ENCODE measurements at places on chromosomes 5 and 9. TPM values are rescaled to one million over a fixed set of nuclear protein-coding genes. Genes with fewer than 3 reads are reported as not detected.
A peak's percentile ranks its signal among the peaks of the same experiment; 100 is the strongest.

NPR3 gene
- 34.5 TPM for polyA plus RNA-seq

ST8SIA4 gene
- 7.5 TPM for polyA plus RNA-seq

IL7R gene
- polyA plus RNA-seq = 2.2 TPM

OBP2B gene
- polyA plus RNA-seq = not detected

ASS1 gene
- 42.1 TPM for polyA plus RNA-seq

- DNase-seq = peak; percentile 79
Measured at GRCh38 chr9:114163517-114163951, 8.2 kb downstream of the COL27A1 start.

DNA sequence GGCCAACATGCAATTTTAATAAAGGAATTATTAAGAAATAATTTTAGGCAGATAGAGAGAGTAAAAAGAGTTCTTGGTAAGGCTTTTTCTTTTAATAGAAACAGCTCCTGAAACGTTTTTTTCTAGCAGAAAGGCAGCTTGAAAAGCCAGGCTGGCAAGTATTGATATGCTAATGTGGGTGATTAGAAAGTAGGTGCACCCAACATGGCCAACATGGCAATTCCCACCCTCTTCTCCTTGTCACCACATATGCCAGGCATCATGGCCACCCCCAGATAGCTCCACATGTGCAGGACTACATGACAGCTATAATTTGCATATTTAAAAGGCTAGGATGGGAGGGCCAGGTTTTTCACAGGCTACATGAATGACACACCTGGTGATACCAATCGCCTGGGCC lies 615.2 kb downstream of the PTPRD start:
- no peak for DNase-seq

DNA sequence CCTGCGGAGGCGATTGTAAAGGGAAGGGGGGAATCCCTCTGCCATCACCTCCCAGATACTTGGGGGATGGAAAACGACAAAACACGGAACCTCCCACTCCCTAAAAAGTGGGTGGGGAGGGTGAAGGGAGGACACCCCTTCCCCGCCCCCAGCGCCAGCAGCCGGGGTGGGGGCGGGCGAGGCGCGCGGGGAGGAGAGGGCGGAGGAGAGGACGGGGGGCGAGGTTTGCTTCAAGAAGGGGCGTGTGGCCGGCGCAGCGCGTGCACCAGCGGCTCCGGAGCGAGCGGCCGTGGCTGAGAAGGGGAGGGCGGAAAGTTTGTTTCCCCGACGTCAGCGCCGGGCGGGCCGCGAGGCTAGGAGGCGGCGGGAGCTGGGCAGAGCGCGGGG lies at the start of gene PRRX2:
PRRX2 (plus strand) TSS at position 259 of the 387 bp plus-strand sequence. CDS start 221 bp downstream, outside the sequence.
- peak; percentile 76 for DNase-seq

DNA sequence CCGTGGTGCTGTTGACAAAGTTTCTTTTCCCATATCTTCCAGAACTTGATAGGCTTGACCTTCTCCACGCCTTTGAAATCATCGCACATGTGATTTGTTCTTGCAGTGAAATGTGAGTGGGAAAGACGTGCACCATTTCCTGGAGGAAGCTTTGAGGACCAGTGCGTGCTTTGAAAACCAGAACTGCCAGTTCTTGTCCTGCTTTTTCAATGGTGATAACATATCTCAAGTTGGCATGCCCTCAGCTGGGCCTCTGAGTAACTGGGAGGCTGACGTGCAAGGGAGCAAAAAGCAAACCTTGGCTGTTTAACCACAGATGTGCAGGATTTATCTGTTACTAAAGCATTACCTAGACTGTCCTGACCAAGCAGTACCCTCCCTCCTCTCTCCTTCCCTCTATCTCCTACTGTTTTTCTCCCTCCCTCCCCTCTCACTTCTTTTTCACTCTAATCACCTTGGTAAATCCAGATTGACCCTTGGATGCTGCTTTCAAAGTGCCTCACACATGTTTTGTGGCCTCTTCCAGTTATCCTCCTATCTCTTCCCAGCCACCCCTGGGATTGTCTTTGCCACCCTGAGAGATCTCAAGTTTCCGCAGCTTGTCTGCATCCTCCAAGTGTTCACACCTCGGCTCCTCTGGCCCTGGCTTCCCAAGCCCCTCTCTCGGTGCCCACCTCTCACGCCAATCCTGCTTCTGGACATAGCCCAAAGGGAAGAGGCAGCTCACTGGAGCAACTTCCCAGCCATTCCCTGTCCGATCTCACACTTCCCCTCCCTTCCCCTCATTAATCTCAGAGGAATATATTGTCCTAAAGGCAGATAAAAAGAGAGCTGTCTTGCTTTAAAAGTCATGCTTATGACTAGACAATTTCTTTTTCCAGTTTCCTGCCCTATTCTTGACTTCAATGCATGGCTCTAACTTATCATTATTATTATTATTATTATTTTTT lies 198.3 kb downstream of the ERCC6L2 start:
- no peak for DNase-seq

DNA sequence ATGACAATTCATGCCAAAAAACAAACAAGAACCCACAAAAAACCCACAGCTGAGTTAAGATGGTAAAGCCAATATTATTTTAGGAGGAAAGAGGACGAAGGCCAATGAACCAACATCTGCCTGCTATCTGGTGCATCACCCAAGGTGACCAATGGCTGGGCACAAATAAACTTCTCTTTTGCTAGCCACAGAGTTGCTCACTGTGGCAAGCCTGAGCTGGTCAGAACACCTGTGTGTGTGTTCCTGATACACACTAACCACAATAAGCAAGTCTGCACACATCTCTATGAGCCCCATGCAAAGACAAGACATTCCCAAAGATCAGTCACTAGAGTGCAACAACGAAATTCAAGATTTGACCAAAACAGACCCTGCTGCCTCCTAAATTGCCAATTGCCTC lies 63.1 kb downstream of the RNF38 start:
- no peak for DNase-seq

- DNase-seq = no peak
Measured at GRCh38 chr5:65037831-65038815, 269.4 kb downstream of the CWC27 start.

- DNase-seq = no peak
Measured at GRCh38 chr5:142973932-142974331, 203.8 kb downstream of the ARHGAP26 start.

DNA sequence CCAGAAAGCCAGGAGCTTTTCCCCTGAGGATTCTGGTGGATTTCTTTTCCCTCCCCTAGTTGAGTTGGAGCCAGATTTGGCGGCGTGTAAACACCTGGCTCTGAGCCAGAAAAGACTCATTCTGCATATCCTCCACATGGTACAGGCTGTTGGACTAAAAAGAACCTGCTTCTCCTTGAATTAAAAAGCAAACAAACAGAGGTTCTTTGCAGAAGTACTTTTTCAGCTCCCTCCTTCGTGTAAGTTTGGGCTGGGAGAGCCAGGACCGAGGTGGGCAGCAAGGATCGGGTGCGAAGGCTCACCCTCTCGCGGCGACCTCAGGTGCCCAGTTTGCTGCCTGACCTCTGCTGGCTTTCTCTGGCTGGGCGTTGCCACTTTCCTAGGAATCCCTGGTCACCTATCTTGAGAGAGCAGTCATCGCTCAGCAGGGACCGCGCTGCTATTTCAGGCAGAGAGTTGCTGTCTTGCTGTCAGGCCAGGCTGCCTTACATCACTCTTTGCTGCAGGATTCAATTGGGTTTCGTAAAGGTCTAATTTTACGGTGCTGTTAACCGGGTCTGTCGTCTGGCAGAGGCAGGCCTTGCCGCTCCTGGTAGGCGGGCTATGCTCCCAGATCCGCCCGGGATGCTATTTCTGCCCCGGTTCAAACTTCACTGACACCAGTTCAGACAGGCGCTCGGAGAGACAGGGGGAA lies 3.2 kb downstream of the PAPPA start:
- DNase-seq = peak; percentile 66

DNA sequence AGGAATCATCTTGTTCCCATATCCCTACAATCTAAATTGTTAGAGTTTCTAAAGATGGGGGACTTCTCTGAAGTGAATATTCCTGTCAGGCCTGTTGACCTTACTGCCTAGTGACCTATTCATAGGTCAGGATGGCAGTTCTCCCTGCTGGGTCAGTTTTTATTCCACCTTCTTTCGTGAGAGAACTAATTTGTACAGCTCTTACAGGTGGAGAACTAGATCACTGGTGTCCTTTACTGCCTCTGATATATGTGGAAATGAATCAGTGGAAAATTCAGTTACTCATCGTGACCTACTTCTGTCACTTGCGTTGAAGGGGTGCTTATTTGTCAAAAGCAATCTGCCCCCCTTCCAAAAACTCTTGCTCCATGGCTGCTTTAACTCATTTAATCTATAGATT lies 164.9 kb downstream of the CD180 start:
- DNase-seq = no peak

DNA sequence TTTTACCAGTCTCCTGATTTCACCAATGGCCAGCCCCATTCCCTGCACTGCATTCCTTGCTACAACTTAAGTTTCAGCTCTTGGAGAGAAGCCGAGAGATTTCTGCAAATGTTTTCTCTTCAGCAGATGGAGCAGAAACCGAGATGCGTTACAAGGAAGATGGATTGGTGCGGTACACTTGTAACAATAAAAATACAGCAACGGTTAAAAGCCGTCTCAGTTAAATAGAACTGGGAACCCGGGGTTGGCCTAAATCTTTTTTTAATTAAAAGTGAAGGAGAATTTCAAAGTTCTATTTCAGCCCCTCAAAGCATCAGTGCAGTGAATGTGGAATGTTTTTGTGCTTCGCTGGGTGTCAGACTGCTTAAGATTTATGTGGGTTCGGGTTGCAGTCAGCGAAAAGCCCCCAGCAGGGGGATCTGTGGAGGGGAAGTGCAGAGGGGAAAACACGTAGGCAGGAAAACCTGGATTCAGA lies 19.8 kb downstream of the BRINP1 start:
- DNase-seq = peak; percentile 5

GRCh38 chr5:136094913-136095641 lies 37.6 kb upstream of the SMAD5 start:
- no peak for DNase-seq

DNA sequence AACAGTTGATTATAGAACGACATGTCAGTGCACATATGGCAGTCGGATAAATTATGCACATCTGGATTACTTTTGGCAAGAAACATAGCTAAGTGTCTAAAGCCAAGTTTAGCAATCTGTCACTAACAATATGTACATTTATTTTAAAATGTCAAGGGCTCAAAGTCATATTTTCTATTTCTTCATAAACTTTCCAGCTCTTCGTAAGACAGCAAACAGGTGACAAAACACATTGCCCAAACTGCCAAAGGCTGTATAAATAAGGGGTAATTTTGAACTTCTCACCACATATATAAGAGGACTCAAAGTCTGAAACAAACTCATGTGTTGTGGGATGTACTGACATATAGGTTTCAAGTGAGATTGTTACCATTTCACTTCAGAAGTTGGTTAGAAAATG lies 237.2 kb downstream of the ARL15 start:
- no peak for DNase-seq

DNA sequence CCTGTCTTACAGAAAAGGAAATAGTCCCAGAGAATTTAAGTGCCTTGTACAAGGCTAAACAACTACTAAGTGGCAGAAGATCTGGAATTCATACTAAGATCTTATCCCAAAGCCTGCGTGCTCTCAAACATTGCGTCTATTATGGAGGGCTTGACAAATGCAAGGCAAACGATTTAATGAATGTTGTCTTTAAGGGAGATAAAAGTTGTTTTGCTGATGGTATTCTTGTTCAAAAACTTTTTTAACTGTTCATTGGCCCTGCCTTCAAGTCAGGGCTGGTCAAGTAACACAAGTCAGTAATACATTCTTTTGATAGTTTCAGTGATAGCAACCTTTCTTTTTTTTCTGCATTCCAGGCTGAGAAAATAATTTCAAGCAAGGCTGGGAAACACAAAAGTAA lies 1.7 kb upstream of the SLC38A9 start:
- DNase-seq = no peak

DNA sequence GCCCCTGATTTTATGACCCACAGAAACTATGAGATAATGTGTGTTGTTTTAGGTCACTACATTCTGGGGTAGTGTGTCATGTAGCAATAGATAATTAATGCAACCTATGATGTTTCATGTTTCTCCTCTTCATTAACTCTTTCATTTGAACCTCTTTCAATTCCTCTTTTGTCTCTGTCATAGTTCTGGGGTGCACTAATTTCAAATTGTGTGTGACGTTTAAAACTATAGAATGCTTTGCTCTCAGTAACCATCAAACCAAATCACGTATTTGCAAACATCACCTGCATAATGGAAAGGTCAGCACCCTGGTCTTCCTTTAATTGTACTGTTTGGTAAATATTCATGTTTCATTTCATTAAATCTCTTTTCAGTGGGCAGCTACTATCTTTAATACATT lies 621.6 kb downstream of the TLR4 start:
- no peak for DNase-seq

DNA sequence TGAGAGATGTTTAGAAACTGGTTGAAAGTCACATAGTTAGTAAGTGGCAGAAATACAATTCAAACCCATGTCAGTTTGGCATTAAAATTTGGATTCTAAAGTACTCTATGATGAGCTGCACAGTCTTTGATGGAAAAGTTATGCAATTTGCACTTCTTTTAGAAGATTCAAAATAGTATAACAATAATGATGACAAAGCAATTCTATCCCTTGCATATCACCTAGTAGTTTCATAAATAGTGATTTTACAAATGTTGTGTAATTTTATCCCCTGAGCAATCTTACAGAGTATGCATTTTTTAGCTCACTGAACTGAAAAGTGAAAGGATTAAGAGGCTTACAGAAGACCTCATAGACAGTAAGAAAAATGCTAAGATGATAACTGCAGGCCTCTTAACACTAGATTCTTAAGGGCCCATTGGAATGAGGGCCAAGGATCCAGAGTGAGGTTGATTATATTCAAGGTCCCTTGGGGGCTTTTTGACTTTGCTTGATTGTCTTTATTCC lies 3.7 kb downstream of the C5orf46 start:
- DNase-seq = no peak

GRCh38 chr9:121849554-121849953 lies 198.1 kb downstream of the DAB2IP start:
- DNase-seq = no peak

DNA sequence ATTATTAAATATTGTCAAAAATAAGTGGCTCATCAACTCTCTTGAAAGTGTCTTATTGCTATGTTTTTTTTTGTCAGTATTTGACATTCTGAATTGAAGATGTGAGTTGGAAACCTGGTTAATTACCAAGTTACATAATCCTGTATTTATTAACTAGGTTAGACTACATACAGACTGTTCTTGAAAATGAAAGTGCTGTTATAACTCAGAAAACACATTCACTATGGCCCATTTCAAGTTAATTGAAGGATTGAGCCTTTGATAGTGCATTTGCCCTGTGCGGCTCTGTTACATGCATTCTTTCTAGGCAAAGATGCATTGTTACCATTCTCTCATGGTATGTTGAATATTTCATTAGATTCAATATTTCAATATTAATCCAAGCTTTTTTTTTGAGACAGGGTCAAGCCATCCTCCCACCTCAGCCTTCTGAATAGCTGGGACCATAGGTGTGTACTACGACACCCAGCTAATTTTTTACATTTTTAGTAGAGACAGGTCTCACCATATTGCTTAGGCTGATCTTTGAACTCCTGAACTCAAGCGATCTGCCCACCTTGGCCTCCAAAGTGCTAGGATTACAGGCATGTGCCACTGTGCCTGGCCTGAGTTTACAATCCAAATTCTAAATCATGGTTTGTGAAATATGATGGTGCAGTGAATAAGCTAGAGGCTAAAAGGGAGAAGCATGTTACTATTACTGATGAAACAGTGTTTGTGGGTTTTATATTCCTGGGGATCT lies 10.0 kb downstream of the CTNNA1 start:
- DNase-seq = no peak

Measured in muscle of arm (tissue), 14 donors.